ENCODE measurements at places on chromosomes 12 and 14.

DNA sequence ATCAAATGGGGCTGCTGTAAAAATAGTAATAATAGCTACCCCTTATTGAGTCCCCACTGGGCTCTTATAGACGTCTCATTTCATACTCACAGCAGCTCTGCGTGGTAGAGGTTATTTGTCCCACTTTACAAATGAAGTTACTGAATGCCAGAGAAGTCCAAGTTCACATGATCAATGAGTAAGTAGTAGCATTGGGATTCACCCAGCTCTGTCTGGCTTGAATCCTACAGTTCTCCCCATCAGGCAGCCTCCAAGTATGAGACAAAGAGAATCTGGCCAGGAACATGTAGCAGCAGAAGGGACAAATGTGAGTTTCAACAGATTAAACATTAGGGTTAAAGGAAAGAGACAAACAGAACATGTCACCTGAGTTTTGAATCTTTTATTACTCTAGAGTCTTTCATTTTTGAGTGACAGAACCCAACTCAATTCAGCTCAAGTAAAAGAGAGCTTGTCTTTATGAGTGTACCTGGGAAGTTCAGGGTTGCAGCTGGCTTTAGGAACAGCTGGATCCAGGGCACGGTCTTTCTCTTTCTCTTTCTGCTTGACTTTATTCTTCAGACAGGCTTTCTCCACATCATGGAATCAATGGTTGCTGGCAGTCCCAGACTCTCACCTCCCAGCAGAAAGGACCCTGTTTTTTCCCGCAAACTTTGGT is 64.1 kb upstream of the JDP2 start:
- DNase-seq, result no peak

DNA sequence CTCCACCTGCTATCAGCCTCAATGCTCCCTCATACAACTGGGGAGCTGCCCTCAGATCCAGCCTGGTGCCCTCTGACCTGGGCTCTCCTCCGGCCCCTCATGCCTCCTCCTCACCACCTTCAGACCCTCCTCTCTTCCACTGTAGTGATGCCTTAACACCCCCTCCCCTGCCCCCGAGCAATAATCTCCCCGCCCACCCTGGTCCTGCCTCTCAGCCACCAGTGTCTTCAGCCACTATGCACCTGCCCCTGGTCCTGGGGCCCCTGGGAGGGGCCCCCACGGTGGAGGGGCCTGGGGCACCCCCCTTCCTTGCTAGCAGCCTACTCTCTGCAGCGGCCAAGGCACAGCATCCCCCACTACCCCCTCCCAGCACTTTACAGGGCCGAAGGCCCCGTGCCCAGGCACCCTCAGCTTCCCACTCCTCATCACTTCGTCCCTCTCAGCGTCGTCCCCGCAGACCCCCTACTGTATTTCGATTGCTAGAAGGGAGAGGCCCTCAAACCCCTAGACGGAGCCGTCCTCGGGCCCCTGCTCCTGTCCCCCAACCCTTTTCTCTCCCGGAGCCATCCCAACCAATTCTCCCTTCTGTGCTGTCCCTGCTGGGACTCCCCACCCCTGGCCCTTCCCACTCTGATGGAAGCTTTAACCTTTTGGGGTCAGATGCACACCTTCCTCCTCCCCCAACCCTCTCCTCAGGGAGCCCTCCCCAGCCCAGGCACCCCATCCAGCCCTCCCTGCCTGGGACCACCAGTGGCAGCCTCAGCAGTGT is 3.2 kb downstream of the MBD6 start:
- DNase-seq, result no peak

DNA sequence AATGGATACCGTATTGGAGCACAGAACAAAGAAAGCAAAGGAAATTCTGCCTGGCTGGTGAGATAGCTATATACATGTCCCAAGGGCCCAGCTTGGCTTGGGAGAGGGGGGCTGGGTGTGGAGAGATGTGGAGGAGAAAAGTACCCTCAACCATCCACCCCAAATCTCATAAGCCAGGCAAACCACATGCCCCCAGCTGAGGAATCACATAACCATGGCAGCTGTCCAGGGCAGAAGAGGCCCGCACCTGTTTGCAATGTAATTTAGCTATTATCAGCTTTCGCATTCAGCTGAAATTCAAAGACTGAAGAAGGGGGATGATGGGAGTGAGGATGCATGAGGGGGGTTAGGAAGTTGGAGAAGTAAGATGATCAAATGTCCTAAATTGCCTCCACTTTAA is 196.1 kb downstream of the TBX5 start:
- no peak for DNase-seq

- no peak for DNase-seq
Measured at GRCh38 chr14:63562405-63562804, 19.2 kb upstream of the PPP2R5E start.

DNA sequence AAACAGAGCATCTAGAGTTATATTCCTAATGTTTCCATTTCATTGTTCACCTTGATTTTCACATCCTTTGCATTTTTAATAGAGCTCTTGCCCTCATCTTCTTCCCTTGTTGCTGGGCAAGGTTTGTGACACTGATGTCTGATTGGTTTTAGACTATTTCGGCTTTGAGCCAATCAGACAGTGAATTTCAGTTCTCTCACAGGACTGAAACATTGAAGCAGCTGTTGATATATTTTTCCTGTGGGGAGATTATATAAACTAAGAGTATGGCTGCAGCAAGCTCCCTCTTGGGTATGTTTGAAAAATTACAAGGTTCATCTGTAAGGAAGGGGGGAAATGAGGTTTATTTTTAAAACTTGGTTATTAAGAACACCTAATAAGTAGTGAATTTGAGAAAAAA is 51.2 kb downstream of the ATF7IP start:
- DNase-seq, result peak; percentile 43

DNA sequence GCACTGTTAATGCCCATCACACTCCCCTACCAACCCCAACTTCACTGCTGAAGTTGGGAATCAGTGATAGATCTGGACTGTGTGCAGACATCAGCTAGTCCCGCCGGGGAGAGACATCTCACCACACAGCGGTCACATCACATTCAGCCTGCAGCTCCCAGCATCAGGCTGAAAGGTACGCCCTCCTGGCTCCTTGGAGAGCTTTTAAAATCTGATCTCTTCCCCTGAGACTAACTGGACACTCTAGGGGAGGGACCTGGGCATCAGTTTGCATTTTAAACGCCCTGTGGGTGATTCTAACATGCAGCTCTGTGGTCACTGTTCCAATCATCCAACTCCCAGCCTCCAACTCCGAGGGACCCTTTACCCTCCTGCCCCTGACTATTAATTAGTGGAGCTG is 58.4 kb downstream of the CCDC85C start:
- no peak for DNase-seq

DNA sequence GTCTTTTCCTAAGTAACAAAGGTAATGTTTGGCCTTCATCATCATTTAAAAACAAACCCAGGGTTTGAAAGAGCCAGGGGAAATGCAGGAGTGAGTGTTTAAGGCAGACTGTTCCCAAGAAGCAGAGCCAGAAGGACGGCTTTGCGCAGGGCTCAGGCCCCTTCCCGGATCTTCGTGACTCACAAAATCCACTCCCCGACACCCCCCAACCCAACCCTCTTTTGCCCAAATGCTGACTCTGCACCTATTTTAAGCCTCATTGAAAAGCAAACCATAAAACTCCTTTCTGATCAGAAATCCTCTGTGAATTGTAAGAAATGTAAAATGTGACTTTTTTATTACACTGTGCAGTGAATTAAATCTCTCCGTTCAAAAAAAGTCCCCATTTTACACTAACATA is 67.5 kb downstream of the SETD3 start:
- no peak for DNase-seq

DNA sequence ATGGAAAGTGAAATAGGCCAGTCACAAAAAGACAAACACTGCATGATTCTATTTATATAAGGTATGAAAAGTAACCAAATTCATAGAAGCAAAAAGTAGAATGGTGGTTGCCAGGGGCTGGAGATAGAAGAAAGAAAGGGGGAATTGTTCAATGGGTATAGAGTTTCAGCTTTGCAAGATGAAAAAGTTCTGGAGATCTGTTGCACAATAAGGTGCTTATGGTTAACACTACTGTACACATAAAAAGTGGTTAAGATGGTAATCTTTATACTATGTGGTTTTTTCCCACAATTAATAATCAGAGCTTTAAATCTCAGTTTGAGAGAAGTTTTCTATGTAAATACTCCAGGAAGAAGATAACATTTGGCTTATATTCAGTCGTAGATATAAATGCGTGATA is 73.4 kb downstream of the SLC38A4 start:
- no peak for DNase-seq

- DNase-seq, result no peak
Measured at GRCh38 chr12:96886998-96887677, 19.9 kb upstream of the NEDD1 start.

GRCh38 chr12:112574896-112575558 is 156.3 kb downstream of the PTPN11 start:
- no peak for DNase-seq

GRCh38 chr12:121858662-121859572 is at the start of gene HPD:
TSS of gene HPD (minus strand) at chr12:121858859. CDS start at chr12:121858823, 36 bp downstream.
- DNase-seq, result no peak

DNA sequence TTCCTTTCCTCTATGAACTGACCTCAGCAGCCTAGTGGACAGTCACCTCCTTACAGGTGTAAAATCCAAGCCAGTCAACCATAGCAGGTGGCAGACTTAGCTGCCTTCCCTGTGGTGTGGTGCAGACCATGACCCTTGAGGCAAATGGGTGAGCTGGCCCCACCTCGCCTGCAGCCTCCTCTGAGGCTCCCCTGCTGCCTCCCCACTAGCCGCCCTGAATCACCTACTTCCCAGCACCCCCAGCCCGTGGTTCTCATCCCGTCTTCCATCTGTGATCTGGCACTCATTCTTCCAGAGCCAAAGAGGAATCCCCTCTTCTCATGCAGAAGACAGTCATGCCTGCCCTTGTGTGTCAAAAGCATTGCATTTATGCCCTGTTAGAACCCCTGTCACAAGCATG is 34.4 kb upstream of the TSPAN9 start:
- DNase-seq, result no peak

- no peak for DNase-seq
Measured at GRCh38 chr14:32940711-32941667, 2.3 kb downstream of the NPAS3 start.

GRCh38 chr12:27754795-27755194 is 25.2 kb upstream of the KLHL42 start:
- no peak for DNase-seq

DNA sequence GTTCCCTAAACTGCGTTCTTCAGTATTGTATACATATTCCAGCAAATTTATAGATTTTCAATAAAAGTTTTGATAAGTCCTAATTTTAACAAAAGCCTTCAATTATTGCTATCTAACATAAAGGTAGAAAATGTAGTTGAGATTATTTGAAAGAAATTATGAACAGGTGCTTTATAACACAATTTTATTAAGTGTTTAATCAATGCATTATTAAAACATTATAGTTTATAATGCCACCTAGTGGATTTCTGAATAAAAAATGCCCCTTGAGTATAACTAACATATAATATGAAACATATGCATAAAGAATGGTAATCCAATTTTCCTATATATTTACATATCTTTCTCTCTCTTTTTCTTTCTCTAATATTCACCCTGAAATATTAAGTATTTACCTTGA is 515.3 kb downstream of the SLC6A15 start:
- DNase-seq, result no peak

GRCh38 chr12:75665216-75665615 is 153.8 kb upstream of the KRR1 start:
- no peak for DNase-seq

DNA sequence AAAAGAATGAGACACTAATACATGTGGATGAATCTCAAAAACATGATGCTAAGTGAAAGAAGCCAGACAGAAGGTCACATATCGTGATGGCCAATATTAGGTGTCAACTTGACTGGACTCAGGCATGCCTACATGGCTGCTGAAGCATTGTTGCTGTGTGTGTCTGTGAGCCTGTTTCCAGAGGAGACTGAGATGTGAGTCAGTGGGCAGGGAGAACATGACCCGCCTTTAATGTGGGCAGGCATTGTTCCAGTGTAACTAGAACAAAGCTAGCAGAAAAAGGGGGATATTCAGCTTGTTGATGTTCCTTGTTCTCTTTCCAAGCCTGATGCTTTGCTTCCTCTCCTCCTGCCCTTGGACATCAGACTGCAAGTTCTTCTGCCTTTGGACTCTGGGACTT is 47.6 kb downstream of the DCAF5 start:
- DNase-seq, result no peak

DNA sequence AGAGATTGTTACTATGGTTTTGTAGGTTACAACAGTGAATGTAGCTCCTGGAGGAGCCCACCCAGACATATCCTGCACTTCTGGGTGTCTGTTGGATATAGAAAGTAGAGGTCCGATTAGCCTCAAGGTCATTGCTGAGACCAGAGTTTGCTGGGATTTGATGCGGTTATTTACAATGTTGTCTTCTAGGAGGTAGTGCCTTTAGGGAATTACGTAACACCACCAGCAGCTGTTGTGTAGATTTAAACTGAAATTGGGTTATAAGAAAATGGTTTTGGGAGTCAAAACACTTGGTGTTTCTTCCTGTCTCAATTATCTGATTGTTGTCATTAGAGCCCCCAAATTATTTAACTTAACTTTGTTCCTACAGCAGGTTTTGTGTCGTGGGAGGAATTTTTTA is 225.3 kb upstream of the PELI2 start:
- no peak for DNase-seq

DNA sequence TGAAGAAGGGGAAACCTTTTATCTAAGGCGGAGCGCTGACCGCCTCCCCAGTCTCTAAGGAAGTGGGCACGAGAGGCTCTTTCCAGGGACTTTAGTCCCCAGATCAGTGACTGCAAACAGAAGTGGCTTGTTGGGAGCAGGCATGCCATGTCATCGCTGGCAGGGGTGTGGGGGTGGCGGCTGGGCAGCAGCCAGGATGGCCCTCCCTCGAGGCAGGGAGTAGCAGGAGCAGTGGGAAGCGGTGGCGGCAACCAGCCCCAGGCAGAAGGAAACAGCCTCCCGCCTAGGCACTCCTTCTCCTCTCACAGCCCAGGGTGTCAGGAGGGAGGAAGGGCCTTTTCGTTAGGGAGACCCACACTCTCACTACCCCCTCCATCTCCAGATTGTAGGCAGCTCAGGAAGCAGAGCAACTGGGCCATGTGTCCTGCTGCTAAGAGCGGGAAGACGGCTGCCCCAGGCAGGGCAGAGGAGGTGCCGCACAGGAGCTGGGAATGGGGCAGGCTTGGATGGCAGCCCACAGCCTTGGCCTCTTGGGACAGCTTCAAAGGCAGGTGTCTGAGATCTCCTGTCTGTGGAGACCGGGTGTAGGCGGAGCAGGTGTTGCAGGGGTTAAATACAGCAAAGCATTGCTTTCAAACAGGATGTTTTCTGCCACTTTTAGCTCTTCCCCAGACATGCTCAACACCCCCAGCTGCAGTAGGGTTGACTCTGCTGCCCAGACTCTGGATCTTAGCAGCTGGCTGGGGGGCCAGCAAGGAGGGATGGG is 21.8 kb downstream of the VDR start:
- peak; percentile 48 for DNase-seq

GRCh38 chr14:105201925-105202513 is 20.9 kb upstream of the NUDT14 start:
- peak; percentile 29 for DNase-seq

- no peak for DNase-seq
Measured at GRCh38 chr12:95547522-95548055, 3.7 kb downstream of the USP44 start.

Data from stimulated activated CD4-positive, alpha-beta T cell treated with anti-CD3 and anti-CD28 coated beads, Interleukin-4, amount 100 ng/mL, for 24 hours (primary cell).